ENCODE measurements at places on chromosomes 12 and 14. TPM values are rescaled to one million over a fixed set of nuclear protein-coding genes. Genes with fewer than 3 reads are reported as not detected.

GRCh38 chr12:913919-914698 is 35.4 kb downstream of the RAD52 start:
- no peaks in the 10 kb centered on the region for H3K27me3 ChIP-seq
- no peak overlapping the region for H3K4me3 ChIP-seq
- DNase-seq, result no peak
- peaks cover 91% of the 10 kb centered on the region for H3K36me3 ChIP-seq

RPL10L gene
- total RNA-seq, result not detected

DNA sequence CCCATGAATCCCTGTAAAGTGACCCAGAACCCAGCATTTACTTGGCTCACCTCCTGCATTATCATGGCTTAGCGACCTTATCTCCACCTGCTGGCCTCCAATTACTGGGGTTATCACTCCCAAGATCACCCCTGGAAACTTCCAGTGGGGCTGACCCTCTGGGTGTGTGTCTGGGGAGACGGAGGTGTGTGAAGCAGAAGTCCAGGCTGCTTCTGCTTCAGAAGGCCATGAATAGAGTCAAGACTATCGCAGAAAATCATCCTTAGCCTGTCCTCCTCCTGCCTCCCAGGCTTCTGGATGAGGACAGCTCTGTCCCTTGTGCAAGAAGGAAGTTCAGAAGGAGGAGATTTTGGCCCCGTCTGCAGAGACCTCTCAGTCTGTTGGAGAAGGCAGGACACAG is 408 bp upstream of the KRT72 start:
- H3K4me1 ChIP-seq, result no peaks in the 10 kb centered on the region
- 0 out of 2 replicates have a peak, but pooled peaks cover 4% of the 10 kb centered on the region for H3K27me3 ChIP-seq
- no peaks in the 10 kb centered on the region for H3K36me3 ChIP-seq
- H3K4me3 ChIP-seq, result no peak overlapping the region

DNA sequence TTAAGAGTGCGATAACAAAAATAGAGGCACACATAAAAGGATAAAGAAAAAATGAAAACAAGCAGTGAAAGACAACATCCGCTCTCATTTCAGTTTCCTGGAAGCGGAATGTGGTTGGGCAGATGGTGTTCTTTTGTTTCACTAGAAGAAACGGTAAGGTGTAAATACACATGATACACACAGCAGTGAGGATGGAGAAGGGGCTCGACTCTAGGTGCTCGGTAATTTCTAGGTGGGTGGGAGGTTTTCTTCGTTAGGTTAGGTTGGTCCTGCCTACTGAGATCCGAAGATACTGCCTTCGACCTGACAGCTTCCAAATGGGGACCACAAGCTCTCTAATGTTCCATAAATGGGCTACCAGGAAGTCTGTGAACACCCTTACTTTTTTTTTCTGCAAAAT is 1082.5 kb downstream of the BCL11B start:
- no peak overlapping the region for H3K4me3 ChIP-seq
- no peaks in the 10 kb centered on the region for H3K36me3 ChIP-seq
- H3K27ac ChIP-seq, result no peak overlapping the region
- no peak for DNase-seq

GRCh38 chr12:93325855-93326254 is 51.9 kb upstream of the NUDT4 start:
- H3K27me3 ChIP-seq, result no peaks in the 10 kb centered on the region
- no peak for DNase-seq
- H3K4me3 ChIP-seq, result no peak overlapping the region
- no peaks in the 10 kb centered on the region for H3K36me3 ChIP-seq
- no peak overlapping the region for H3K27ac ChIP-seq

DNA sequence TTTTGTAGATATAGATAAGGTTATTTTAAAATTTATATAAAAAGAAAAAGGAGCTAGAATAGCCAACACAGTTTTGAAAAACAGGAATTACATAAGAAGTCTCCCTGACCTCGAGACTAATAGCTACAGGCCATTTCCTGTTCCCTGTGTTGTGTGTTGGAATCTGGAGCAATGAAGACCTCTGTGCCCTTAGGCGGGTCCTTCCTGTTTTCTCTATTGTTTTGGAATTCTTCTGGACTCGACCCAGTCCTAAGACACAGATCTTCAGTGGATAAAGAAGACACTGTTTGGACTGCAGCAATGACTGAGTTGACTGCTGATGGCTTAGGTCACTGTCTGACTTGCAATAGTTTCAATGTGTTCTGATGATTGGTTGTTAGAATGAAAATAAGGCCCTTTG is 26.2 kb downstream of the SNRPF start:
- no peak overlapping the region for H3K27ac ChIP-seq
- no peaks in the 10 kb centered on the region for H3K36me3 ChIP-seq
- H3K4me3 ChIP-seq, result no peak overlapping the region

GRCh38 chr14:23095196-23096108 is at the start of gene C14orf119:
Gene C14orf119 (plus strand): TSS chr14:23095505. CDS start chr14:23097659, 2,154 bp downstream.
- peak within 1 kb of the TSS; percentile 94 for H3K4me3 ChIP-seq
- peaks cover 2% of the 10 kb centered on the region for H3K4me1 ChIP-seq
- peak within 1 kb of the TSS; percentile 92 for H3K27ac ChIP-seq
- peaks cover 30% of the 10 kb centered on the region for H3K36me3 ChIP-seq

DNA sequence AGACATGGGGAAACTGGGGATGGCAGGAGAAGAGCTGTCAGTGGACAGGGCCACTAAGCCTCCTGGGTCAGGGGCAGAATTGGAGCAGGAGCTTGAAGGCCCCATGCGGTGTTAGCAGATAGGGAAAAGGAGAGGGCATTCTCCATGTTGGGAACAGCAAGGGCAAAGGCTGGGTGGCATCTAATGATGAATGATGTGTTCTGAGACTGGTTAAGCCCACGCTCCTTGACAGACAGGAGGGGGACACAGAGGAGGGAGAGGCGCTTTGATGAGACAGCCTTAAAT is 63.0 kb downstream of the CLMN start:
- no peak for DNase-seq
- H3K4me1 ChIP-seq, result peaks cover 13% of the 10 kb centered on the region
- no peak overlapping the region for H3K4me3 ChIP-seq
